ENCODE measurements at places on chromosomes 5 and 9.

- DNase-seq: no peak
These were observed 484.6 kb upstream of the PIK3R1 start for GRCh38 chr5:67730917-67731474.

- DNase-seq: no peak
These were observed 110.9 kb upstream of the DMAC1 start for GRCh38 chr9:7910426-7911020.

- DNase-seq: no peak
These were observed 282.9 kb downstream of the FER start for GRCh38 chr5:109030360-109031143.

DNA sequence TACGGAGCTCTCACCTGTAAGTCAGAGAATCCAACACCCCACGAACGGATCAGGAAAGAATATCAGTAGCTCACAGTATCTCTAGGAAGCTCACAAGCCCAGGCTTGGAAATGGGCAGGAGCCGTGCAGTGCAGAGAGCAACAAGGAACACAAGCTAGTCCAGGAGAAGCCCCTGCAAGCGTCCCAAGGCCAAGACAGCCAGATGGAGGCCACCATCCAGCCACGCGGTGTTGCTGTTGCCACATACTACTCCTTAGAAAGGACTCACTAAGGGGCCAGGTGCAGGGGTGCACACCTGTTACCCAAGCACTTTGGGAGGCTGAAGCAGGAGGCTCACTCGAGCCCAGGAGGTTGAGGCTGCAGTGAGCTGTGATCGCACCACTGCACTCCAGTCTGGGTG, 15.4 kb upstream of the VAV2 start:
- no peak for DNase-seq

DNA sequence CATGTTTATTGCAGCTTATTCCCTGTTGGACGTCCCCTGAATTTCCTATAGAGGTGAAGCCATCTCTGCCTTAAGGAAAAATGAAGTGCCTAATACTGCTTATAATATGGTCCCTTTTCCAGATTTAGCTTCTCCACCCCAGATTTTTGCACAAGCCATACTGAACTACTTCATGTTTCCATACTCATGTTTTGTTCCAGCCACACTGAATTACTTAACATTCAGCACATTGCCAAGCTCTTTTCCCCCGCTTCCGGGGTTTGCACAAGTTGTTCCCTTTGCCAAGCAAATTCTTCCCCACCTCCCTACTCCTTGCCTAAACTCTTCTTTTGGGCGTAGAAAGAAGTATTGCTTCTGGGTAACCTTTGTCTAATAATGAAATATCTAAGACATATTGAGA, 1.7 kb upstream of the CNTRL start:
- no peak for DNase-seq

DNA sequence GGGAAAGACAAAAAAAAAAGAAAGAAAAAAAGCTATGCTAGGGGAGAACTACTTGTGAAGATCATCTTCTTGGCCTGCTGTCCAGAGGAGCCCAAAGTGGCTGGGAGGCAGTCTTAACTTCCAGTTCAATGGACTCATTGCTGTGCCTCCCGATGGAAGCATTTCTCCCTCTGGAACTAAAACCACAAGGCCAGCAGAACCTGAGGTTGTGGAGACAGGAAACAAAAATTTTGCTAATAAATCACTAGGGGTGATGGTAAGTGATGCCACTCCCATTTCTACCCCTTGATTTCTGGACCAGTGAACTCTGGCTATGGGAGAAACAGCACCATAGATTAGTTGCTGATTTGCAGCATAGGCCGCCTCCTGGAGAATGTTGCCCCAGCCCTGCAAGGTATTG, 123.4 kb upstream of the NFIL3 start:
- no peak for DNase-seq

- no peak for DNase-seq
These were observed 10.0 kb downstream of the SPARC start for GRCh38 chr5:151676719-151677118.

Data from NCI-H748 treated with DMSO at 0.1 percent for 48 hours (cell line).